ENCODE measurements at places on chromosomes 7 and 10. TPM values are rescaled to one million over a fixed set of nuclear protein-coding genes. Genes with fewer than 3 reads are reported as not detected.

The FEZF1 gene
- total RNA-seq: not detected

The ZCWPW1 gene
- 0.56 TPM for total RNA-seq

The PITX3 gene
- not detected for total RNA-seq

The FAM25A gene
- total RNA-seq: not detected

The LRRD1 gene
- under 0.01 TPM for total RNA-seq

The HOXA5 gene
- 23.9 TPM for total RNA-seq

The ARHGAP22 gene
- 35.3 TPM for total RNA-seq

The KIAA1217 gene
- total RNA-seq: 3.4 TPM

The ZNF107 gene
- total RNA-seq: 3.6 TPM

The TMEM273 gene
- not detected for total RNA-seq

The CRPPA gene
- 1.3 TPM for total RNA-seq

The ABLIM1 gene
- total RNA-seq: 9.9 TPM

The WDR86 gene
- not detected for total RNA-seq

The OR6B1 gene
- total RNA-seq: not detected

The DNAAF5 gene
- total RNA-seq: 13.9 TPM

The ADAM12 gene
- 9.7 TPM for total RNA-seq

The DDX50 gene
- 55.7 TPM for total RNA-seq

The CYP2C8 gene
- total RNA-seq: not detected

The MYL10 gene
- total RNA-seq: not detected

The CFAP58 gene
- total RNA-seq: 0.83 TPM

The SPDYE16 gene
- total RNA-seq: not detected

The SPAM1 gene
- not detected for total RNA-seq

The TFR2 gene
- total RNA-seq: under 0.01 TPM

The SKIDA1 gene
- 0.56 TPM for total RNA-seq

The RARRES2 gene
- total RNA-seq: not detected

All from IMR-90 (cell line).